Activated CD4-positive, alpha-beta T cell treated with anti-CD3 and anti-CD28 coated beads, Interleukin-2, amount 10 ng/mL, durations not matched to agents 24 days and 14 days (primary cell): ENCODE measurements at places on chromosomes 13 and 19.
A peak's percentile ranks its signal among the peaks of the same experiment; 100 is the strongest.

DNA sequence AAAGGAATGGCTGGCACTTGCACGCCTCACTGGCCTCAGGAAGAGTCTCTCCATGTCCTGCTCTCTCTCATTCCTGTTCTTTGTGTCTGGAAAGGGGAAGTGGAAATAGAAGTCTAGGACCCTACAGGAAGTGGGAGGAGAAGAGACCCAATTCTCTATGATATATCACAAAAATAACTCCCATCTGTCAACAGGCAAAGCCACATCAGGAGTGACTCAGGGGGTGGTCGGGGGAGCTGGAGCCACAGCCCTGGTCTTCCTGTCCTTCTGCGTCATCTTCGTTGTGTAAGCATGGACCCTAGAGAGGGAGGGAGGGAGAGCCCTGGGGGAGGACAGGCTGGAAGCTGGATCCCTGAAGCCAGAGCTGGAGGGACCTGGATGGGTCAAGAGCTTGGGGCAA, 3.0 kb downstream of the SIGLEC9 start:
- no peak for DNase-seq

DNA sequence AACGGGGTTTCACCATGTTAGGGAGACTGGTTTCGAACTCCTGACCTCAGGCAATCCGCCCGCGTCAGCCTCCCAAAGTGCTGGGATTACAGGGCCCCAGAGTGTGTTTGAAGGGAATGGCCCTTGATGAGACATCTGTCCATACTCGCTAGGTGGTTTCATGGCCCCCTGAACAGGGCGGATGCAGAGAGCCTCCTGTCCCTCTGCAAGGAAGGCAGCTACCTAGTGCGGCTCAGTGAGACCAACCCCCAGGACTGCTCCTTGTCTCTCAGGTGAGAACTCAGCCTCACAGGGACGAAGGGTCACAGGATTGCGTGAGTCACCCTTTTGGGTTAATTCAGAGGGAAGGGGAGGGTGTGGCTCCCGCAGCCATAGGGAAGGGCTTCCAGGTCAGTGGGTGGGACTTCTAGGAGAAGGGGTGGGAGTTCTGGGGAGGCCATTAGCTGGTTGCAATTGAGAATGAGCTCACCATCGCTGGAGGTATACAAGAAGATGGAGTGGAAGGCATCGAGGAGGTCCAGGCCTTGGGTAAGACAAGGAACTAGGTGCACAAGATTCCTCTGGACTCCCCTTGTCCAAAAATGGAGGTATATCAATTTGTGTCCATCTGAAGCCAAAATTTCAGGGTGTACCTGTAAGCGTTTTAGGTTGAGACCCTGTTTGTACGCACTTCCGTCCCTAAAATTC, 9.2 kb downstream of the SHD start:
- no peak for DNase-seq

GRCh38 chr13:65597839-65598818, 1632.0 kb downstream of the PCDH9 start:
- no peak for DNase-seq

DNA sequence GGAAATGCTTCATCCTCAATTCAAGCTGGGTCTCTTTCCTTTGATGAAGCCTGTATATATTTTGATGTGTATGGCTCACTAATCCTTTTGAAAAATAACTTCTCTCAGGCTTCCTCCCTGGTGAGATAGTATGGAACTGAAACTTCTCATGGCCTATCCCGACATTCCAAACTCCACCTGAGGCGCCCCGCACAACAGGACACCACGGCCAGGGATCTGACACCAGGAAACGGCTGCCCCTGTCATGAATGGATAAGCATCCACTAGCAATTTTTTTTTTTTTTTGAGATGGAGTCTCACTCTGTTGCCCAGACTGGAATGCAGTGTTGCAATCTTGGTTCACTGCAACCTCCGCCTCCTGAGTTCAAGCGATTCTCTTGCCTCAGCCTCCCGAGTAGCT, 16.4 kb downstream of the SLC7A1 start:
- DNase-seq = no peak

- DNase-seq = no peak
Observed at GRCh38 chr19:45446944-45447343, 20.9 kb upstream of the FOSB start.

DNA sequence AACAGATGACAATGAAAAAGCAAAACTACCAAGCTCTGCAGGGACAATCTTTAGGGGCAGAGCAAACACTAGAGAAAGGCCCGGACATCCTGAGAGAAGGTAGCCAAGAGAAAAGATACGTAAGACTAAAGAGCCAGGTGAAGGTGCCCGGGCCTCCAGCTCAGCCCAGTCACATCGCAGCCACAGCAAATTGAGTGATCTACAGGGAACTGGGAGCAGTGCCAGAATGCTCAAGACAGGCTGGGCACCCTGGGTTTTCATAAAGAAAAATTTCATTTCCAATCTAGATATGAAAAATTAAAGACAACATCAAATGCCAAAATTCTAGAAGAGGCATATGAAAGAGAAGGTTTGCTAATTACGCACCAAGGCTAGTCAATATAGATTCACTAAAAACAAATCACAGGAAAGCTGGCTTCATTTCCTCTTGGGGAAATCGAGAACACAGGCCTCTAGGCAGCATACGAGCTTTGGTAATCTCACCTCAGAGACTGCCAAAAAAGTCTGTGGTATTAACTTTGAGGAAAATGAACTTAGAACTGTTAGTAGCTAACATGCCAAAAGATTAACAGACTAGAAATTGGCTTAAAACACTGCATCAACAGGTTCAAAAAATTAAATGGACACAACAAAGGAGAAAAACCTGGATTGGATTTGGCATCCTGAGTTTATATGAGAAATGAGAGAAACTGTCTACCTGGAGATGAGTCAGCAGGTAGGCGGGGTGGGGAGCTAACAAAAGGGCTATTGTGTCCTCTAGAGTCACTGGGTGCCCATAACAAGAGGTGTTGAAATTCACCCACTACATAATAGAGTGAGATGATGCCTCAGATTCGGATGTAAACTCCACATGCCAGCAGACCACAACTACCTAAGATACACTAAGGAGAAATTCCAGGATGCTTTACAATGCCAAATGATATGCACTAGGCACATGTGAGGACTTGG, 6.6 kb downstream of the ANKRD10 start:
- DNase-seq = no peak

- DNase-seq = peak; percentile 100
Observed at GRCh38 chr19:44890366-44891015, 563 bp upstream of the TOMM40 start.

DNA sequence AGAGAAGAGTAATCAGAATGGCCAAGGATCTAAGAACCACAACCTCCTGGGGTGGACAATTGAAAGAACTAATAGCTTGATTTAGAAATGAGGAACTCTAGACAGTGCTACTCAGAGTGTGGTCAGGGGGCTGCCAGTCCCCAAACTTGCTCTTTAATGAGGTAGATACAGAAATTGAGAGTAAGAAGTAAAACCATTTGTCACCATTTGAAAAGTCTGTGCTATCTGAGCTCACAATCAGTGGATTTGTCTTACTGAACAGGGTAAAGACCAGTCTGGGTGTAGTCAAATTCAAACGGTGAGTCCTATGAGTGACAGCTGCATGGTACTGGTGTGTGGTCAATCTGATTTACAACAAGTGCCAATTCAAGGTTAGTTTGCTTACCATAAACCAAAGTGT, 118.9 kb downstream of the KL start:
- no peak for DNase-seq

DNA sequence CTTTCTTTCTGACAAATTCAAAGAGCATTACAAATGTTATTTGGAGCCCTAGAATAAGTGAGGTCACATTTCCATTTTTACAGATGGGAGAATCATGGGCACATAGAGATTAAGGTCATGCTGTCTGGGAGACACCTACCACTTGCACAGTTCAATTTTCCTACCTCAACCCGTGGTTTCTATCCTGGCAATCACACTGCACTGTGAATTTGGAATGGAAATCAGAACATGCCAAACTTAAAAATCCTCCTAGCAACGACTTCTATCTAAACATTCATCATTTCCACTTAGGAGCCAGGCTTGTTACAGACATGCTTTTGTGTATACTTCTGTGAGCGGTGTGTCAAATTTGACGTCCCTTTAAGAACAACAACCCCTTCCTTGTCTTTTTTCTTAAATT, 251.5 kb downstream of the DNAJC15 start:
- no peak for DNase-seq

DNA sequence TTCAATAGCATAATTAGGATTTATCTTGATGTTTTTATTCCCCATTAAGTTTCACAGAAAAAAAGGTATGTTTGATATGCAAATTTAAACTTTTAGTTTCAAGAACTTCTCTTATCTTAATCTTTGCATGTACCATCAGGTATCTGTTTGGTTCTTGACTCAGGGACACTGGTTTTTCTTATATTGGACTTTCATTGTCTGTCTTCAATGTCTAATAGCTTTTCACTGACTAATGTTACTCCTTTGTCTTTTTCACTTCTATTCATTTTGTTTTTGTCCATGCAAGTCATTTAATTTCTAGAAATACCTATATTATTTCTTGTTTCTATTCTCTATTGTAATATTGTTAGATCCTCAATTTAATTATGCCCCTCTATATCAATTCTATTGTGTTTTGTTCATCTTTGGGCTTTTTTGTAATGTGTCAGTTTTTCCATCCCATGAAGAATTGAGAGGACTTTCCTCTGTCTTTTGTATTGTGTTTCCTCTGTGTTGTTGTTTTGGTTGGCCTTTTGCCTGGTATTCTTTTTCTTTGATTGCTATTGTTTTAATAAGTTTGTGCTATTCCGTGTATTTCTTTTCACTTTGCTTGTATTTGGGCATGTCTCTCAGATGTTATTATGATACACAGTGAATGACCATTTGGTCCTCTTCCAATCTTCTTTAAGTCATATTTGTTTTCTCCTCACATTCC, 58.3 kb upstream of the ANKRD10 start:
- no peak for DNase-seq

DNA sequence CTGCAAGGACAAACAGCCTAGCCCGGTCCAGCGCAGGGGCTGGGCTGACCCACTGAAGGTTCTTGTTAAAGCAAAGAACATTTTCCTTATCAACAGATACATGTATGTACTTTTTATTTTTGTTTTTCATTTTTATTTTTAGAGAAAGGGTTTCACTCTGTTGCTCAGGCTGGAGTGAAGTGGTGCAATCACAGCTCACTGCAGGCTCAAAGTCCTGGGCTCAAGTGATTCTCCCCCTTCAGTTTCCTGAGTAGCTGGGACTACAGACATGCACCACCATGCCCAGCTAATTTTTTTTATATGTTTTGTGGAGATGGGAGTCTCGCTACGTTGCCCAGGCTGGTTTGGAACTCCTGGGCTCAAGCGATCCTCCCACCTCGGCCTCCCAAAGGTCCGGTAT, 47.9 kb downstream of the CEBPG start:
- no peak for DNase-seq

GRCh38 chr19:20964798-20965197, 41.7 kb downstream of the ZNF85 start:
- no peak for DNase-seq

DNA sequence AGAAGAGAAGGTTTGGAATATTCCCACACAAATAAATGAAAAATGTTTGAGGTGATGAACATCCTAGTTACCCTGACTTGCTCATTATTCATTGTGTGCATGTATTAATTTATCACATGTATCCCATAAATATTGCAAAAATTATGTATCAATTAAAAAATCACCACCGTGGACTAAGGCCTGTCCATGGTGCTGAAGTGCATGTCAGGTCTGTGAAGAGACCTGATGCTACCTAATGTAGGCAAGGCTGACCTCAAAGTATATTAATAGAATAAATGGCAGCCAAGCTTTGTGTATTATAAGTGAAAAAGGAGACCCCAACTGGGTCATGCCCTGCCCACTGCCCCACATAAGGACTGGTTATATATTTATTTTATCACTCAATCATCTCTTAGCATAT, 34.4 kb upstream of the ZNF835 start:
- no peak for DNase-seq

DNA sequence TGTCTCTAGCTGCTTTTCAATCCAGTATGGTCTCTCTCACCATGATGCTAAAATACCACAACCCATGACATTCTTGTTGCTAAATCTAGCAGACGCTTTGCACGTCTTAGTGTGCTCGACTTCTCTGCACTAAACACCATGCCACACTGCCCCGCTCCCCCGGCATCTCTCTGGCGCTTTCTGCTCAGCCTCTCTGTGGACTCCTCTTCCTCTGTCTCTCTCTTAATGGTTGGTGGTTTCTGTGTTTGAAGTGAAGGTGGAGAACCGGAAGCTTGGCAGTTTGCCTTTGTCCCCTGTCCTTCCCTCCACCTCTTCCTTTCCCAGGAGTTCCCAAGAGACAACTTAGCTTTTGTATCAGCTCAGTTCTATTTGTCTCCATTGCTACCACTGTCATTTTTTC, 8.8 kb downstream of the ERCC5 start:
- peak; percentile 68 for DNase-seq

GRCh38 chr13:53642306-53642705, 613.7 kb downstream of the OLFM4 start:
- DNase-seq = no peak

DNA sequence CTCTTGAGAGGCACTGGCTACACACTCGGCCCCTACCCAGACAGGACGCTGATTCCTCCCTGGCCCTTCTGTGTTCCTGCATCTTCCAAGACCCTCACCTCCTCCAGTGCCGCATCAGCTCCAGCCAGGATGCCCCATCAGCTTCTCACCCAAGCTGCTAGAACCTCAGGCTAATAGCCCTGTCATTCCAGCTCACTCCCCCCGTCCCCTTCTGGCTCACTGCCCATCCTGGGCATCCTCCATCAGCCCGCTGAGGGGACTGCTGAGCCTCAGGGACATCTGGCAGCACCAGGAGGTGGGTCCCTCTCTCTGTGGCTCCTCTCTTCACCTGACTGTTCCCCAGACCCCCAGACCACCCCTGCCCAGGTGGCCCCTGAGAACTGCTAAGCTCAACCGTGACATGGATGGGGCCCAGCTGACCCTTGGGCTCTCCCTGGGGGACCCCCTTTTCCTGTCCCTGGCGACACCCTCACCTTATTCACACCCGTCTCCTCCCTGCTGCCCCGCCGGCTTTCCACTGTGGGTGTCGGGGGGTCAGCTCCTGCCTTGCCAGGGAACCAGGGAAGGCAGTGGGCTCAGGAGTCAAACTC, 4.8 kb downstream of the FFAR3 start:
- no peak for DNase-seq

GRCh38 chr13:99989276-99990125, 7.9 kb downstream of the ZIC2 start:
- peak; percentile 62 for DNase-seq
